Effector memory CD8-positive, alpha-beta T cell (primary cell): ENCODE measurements at places on chromosomes 1 and 21.

DNA sequence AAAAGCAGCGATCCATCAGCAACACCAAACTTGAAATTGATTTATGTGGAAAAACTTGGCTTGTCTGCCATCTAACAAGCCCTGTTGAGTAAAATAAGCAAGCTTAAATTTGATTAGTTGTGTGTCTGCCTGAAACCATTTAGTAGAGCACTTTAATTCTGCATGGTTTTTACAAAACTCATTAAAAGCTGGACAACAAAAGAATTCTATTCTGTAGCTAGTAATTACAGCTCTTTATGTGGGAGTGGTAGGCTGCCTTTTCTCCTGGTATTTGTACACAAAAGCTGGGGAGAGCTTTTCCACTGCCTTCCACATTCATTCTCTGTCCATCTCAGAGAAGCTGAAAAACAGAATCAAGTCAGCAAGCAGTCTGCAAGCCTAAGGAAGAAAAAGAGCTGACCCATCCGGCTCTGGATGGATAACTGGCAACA lies 1.7 kb downstream of the ETS2 start:
- no peak for DNase-seq

- DNase-seq, result no peak
These were observed 18.2 kb downstream of the C1orf87 start for GRCh38 chr1:60055336-60055735.

DNA sequence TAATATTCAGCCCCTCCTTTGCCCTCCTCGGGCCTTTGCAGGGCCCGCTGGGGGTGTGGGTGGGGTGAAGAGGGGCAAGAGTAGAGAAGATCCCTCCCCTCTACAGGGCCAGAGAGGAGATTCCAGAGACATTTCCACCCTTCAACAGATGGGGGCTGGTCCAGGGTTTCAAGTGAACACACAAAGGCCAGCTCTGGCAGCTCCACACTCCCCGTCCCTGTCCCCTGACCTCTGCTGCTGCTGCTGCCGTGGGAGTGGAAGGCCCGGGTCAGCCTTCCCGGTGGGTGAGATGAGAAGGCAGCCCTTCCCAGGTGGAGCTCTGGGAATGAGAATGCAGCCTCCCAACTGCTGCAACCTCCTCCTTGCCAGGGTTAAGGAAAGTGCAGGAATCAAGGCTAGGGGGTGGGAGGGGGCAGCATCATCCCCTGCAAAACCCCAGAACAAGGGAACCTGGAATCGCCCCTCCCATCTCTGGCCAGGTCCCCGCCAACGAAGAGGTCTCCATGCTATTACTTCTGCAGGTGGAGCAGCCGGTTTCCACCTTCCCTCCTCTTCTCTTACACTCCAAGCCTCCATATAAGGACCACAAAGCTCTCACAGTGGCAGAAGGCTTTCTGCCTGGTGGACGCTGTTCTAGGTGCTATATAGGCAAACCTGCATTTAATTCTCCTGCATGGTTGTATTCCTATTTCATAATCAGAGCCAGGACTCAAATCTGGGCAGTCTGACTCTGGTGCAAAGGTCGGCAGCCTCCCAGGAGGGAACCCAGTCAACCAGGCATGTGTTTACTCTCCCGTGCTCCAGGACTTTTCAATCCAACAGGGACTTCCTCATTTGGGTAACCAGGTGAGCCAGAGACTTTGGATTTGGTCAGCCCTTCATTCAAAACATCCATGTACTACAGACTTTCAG lies 22.9 kb upstream of the ARHGEF10L start:
- no peak for DNase-seq

- no peak for DNase-seq
These were observed 7.4 kb downstream of the HYI start for GRCh38 chr1:43446388-43446740.

DNA sequence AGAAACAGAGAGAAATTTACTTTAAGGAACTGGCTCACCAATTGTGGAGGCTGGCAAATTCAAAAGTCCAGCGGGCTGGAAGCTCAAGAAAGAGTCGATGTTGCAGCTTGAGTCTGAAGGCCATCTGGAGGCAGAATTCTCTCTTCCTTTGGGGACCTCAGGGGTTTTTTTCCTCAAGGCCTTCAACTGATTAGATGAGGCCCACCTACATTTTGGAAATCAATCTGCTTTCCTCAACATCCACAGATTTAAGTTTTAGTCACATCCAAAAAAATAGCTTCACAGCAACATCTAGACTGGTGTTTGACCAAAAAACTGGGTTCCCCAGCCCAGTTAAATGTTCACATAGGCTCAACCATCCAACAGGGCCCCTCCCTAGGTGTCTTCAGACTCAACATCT lies 114.9 kb downstream of the SLC35F3 start:
- DNase-seq, result no peak

DNA sequence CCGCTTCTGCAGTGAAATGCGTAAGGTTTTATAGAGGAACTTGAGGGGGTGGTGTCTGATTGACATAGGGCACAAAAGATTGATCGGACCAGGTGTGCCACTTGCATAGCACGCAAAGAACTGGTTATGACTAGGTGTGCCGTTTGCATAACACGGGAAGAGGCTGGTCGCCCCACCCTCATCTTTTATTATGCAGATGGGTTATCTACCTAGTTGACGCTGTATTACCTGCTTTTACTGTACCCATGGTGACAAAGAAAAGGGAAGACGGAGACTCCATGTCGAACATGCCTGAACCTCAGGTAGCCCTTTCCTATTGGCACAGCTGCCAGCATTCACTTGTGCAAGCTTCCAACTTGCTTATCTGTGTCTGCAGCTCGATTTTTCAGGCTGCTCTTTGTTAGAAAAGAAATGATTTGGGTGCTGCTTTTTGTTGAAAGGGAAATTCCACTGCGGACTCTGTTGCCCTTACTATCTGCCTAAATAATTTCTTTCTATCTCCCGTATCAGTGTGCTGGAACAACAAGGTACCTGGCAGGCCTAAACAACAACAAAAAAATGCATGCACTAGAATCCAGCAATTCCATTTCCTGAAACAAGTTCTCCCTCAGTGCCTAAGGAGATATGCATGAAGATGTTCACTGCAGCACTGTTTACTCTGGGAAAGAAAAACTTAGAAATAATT lies 194.4 kb upstream of the KAZN start:
- DNase-seq, result no peak

DNA sequence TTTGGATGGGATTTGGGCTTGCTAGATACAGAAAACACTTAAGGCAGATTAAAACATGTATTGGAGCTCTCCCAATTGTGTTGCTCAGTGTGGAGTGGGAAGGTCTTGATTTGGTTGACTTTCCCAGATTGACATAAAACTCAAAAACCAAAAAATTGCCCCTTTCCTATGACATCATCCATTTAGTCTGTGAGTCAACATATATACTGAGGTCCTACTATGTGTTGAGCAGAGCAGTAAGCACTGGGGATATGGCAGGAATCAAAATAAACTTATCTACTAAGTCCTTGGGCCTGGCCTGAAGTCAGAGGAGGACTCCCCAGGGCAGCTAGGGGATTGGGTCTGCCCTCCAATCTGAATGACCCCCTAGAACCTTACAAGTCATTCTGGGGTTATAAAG lies 61.0 kb downstream of the CHIA start:
- no peak for DNase-seq

DNA sequence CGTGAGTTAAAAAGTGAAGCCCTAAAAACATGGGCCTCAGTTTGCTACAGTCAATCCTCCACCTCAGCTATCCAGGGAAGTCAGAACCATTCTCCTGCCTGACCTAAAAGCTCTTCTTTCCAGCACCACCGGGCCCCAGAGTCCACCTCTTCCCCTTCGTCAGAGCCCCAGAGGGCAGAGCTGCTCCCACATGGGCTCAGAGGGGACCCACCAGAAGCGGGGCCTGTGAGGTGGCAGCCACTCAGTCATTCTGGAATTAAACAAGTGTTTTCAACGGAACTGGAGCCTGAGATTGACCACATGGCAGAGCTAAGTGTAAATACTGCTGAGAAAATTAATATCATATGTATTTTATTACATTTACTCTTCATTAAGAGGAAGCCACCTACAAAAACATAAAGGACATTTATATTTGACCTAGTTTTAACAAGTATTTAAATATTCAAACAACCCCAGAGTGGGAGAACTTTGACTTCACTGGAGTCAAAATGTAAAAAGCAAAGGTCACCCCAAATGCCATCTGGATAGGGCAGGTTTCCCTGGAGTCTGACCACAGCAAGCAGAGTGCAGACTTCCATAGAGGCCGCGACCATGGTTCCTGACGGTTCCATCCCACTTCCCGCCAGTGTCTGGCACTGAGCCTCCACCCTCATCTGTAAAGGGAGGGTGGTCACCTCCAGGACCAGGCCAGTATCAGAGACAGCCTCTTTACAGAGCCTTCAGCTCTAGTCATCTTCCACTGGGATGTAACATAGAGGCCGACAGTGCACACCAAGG lies 1.8 kb downstream of the SUMO3 start:
- no peak for DNase-seq

GRCh38 chr1:10613861-10614260 lies 139.1 kb downstream of the PEX14 start:
- DNase-seq, result no peak

DNA sequence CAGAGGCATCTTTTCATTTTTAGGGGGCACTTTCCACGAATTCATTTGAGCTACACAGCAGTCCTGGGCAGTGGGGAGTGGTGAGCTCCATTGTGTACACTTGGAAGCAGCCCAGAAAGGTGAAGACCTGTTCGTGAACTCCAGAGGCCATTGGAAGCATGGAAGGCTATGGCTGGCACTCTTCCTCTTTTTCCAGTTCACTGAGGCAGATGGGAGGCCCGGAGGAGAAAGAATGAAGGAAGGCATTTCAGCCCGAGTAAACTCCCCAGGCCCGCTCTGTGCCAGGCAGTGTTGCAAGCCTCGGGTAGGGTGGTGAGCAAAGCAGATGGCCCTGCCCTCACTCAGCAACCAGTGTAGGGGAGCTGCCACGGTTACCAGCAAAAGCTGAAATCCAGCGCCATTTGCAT lies 673 bp upstream of the DHCR24 start:
- no peak for DNase-seq

- peak; percentile 14 for DNase-seq
These were observed 1.6 kb downstream of the C1orf21 start for GRCh38 chr1:184388319-184388889.

GRCh38 chr1:20883766-20884165 lies 96.7 kb upstream of the HP1BP3 start:
- DNase-seq, result no peak

GRCh38 chr1:157466011-157466410 lies 86.3 kb downstream of the FCRL5 start:
- DNase-seq, result no peak

GRCh38 chr1:227372726-227373130 lies 54.4 kb upstream of the CDC42BPA start:
- DNase-seq, result no peak

- DNase-seq, result no peak
These were observed 8.9 kb downstream of the VSIG8 start for GRCh38 chr1:159853417-159854115.

DNA sequence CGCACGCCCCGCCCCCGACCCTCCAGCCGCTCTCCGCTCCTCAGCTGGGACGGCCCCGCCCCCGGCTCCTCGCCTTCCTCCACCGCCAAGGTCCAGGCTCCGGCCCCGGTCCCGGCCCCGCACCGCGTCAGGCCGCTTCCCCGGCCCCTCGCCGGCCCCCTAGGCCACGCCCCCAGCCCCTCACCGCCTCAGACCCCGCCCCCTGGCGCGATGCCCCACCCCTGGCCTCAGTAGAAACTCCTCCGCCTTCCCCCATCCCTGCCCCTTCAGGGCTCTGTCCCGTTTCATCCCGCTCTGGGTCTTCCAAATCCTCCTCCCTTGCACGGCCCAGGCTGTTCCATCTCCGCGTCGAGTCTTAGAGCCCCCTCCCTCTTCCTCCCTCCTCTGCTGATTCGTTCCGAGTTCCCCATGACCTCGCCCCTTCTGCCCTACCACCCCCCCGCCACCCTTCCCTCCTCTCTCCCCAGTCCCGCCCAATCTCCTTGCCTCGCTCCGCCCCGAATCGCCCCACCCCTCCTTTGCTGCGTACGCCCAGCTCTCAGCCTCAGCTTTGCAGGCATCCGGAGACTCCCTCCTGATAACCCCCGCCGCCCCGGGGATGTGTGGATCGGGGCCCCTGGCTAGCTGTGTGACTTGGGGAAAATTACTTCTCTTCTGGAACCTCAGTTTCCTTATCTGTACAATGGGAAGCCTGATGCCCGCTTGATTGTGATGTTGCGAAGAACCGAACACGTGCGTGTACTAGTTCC lies 448 bp upstream of the ASAP3 start:
- DNase-seq, result peak; percentile 81

DNA sequence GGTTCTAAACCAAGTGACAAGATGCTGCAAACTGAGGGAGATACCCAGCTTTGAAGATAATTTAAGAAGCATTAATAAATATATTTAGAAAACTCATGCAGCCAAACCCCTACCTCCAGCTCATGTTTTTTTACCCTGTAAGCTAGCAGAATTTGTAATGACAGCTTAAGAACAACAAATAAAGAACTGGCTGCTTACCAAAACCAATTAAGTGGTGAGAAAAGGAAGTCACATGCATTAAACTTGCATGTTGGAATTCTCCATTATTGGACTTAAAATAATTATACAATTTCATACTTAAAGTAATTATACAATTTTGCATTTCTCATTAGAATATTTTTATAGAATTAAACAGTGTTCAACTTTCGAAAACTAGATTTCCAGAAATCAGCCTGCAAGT lies 75.6 kb upstream of the CNIH3 start:
- no peak for DNase-seq

DNA sequence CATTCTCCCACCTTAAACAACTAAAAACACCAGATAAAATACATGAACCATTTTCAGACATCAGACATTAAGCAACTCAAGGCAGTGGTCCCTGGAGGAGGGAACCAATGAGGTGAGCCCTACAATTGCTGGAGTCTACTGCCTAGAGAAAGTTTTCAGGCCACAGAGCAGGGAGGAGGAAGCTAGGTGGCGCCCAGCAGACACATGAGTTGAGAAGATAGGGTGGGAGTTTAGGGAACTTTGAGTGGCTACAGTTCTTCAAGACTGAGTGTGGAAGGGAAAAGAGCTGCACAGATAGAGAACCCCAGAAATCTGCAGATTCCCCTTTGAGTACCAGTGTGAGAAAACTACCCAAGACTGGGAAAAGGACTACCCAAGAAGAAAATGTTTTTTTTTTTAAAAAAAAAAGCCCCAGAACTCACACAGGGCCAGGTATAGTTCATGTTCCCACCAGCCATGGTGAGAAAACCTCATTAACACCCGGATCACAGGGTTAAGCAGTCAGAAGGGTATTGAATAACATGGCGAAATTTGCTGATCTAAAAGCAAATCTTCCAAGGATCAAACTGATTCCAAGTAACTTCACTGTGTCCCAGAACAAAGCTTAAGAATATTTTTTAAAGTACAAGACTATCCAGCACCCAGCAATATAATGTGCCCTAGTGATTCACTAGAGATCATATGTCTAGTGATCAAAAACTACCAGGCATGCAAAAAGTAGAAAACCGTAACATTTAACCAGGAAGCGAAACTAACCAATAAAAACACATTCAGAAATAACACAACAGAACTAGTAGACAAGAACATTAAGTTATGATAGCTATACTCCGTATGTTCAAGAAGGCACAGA lies 12.0 kb downstream of the ALDH9A1 start:
- DNase-seq, result no peak

DNA sequence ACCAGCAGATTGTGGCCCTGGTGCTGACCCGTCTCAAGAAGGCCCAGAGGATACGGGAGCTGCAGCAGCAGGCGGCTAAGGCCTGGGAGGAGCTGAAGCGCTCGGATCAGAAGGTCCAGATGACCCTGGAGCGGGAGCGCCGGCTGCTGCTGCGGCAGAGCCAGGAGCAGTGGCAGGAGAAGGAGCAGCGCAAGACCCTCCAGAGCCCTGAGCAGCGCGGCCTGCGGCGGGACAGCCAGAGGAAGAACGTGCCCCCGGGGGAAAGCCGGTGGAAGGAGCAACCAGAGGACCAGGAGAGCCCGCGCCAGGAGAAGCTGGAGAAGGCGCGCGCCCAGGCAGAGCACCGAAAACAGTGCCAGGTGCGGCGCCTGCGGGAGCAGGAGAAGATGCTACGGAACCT lies 1.0 kb downstream of the CCDC185 start:
- DNase-seq, result no peak
